Stimulated activated CD4-positive, alpha-beta T cell treated with anti-CD3 and anti-CD28 coated beads, Interleukin-1b, Interleukin-23, amount 100 ng/mL, for 1 hour (primary cell): ENCODE measurements at places on chromosomes 6 and 20.
A peak's percentile ranks its signal among the peaks of the same experiment; 100 is the strongest.

GRCh38 chr20:1327827-1328679 lies 886 bp downstream of the SDCBP2 start:
- DNase-seq, result no peak

GRCh38 chr20:38092915-38093314 lies 59.4 kb downstream of the RPRD1B start:
- DNase-seq, result no peak

DNA sequence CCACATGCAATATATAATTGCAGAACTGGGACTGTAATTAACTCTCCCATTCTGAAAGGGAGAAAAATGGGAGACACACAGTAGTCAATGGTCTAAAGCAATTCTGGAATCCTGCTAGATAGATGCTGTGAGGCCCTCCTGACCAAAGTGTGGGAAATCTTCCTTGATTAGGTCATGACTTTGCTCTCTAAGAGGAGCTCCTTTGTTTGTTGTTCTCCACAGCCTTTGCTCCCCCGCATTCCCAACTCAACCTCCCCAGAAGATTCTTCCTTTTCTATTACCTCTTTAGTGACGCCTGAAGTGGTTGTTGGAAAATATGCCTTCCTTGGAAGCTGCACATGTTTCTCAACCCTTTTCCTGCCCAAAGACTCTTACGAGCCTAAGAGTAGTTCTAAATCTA lies 28.8 kb upstream of the LIN28B start:
- no peak for DNase-seq

GRCh38 chr20:12203981-12204380 lies 286.3 kb downstream of the BTBD3 start:
- no peak for DNase-seq

- DNase-seq, result no peak
Observed at GRCh38 chr6:5335020-5335419, 73.7 kb downstream of the FARS2 start.

DNA sequence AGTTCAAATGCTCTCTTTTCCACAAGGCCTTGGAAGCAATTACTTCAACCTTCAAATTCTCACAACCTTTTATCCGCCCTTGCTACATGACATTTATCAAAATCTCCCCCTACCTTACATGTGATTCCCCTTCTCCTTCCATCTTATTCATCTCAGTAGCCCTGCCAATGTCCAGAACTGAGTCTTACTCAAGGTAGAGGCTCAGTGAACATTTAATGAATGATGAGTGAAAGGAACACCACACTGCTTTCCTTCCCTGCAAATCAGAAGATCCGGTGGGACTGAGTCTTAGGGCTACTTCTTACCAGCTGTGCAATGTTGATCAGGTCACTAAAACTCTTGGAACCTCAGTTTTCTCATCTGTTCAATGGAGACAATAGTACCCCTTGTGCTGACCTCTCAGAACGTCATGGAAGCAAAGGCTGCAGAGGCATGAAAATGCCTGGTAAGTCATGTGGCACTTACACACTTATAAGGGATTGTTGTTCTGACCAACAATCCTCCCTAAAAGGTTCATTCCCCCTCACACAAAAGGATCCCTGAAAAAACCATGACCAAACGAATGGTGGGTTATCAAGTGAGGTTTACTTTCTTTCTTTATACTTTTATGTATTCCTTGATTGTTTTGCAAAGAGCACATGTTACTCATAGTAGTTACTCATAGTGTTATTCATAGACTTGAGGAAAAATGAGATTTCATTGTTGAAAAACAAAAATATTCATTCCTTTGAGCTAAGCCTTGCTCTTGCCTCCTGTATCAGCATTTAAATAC lies 6.5 kb downstream of the MDGA1 start:
- DNase-seq, result no peak

DNA sequence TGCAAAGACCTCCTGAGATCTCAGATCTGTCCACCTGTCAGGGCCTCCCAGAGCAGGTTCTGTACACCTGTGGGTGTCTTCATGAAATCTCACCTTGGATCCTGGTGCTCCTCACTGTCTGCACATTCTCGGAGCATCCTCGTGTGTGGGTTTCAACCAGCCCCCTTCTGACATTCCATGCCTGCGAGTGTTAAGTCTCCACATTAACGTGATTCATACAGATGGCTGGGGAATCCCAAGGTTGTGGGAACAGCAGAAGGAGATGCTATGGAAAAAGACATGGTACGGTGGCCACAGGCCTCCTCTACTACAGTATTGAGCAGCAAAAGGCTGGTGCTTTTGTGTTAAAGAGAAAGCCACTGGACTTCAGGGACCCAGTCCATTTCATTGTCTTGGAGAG lies 556.5 kb downstream of the DHX35 start:
- no peak for DNase-seq

DNA sequence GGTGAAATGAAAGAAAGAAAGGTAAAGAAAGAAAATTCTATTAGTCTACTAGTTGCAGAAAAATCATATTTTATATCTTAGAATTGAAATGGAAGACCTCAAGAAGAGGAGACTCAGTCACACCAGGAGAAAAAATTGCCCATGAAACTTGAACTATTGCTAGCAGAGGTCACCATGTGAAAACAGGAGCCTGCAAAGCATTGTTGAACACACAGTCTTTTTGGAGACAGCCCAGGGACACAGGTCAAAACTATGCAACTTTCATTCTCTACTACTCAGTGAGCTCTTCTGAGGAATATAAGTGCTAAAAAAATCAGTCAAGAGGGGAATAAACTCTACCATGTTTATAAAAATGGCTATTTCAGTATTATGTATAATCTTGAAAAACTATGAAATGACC lies 89.8 kb upstream of the TENT5A start:
- DNase-seq, result no peak

DNA sequence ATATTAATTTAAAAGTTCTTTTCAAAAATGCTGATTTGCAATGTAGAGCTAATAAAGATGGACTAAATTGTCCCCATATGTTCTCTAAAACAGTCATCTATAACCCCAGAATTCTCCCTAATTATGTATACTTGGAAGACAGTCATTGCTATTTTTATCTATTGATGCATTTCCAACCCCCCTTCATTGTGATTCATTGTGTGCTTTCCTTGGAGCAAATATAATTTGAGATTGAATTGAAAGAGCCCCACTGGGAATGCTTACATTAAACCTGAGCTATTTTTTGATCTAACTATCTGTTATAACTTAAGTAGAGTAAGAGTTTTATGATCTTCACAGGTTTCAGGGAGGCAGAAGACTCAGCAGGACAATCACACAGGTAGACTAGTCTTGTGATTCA lies 73.7 kb upstream of the PTCHD4 start:
- DNase-seq, result no peak

DNA sequence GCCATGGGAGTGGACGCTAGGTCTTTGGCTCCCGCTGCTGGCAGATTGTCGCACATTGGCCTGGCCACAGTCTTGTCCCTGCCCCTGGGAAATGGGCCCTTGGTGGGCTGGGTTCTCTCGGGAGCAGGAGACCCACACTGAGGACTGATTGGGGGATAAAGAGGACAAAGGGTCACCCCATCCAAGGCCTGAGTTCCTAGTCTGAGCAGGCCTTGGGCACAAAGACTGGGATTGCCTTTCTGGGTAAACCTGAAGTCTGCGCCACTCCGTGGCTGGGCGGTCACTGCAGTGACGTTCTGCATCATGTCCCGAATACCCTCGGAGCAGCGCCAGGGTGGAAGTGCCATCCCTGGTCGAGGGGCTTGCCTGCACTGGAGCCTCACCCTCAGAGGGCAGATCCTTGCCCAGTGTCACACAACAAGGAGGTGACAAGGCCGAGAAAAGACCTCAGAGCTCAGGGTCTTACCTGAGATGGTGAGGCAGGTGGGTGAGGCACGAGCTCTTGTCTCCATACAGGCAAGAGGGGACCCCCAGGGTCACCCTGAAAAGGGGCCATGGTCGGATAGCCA lies 36.1 kb upstream of the ZBP1 start:
- no peak for DNase-seq

- no peak for DNase-seq
Observed at GRCh38 chr20:50230184-50230583, 39.6 kb downstream of the CEBPB start.

DNA sequence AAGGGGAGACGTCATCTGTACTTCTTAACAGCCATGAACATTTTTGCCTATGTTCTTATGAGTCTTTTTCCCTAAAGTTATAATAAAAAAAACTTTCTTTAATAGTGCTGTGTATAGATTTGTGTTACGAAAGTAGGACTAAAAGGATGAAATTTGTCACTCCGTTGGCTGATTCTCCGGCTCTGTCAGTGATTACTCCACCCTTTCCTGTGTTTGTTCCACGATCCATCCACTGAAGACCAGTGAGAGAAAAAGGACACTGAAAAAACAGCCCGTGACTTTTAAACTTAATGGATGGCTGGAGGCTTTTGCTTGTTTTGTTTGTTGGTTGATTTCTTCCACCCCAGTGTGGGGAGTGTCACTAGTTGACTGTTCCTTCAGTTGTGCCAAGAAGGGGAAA lies 232.0 kb upstream of the NOX3 start:
- DNase-seq, result no peak

DNA sequence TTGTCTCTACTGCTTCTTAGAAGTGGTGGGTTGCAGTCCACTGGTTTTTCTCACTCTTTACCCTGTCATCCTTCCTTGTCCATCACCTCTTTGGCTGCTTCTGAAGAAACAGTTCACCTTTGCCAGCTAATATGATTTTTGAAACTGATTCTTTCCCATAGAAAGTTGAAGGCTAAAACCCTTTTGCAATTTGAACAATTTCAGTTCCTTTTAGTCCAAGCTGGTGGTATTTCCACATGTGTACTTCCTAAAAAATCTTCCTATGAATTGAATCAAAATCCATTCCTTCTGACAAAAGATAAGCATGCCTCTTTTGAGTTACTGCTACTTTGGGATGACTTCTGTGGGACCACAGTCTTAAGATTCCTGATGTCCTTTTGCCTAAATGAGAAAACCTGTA lies 210.0 kb upstream of the MAN1A1 start:
- no peak for DNase-seq

GRCh38 chr6:151095538-151096254 lies 144.1 kb upstream of the AKAP12 start:
- DNase-seq, result no peak

GRCh38 chr6:107641071-107641470 lies 151.2 kb downstream of the SOBP start:
- no peak for DNase-seq

DNA sequence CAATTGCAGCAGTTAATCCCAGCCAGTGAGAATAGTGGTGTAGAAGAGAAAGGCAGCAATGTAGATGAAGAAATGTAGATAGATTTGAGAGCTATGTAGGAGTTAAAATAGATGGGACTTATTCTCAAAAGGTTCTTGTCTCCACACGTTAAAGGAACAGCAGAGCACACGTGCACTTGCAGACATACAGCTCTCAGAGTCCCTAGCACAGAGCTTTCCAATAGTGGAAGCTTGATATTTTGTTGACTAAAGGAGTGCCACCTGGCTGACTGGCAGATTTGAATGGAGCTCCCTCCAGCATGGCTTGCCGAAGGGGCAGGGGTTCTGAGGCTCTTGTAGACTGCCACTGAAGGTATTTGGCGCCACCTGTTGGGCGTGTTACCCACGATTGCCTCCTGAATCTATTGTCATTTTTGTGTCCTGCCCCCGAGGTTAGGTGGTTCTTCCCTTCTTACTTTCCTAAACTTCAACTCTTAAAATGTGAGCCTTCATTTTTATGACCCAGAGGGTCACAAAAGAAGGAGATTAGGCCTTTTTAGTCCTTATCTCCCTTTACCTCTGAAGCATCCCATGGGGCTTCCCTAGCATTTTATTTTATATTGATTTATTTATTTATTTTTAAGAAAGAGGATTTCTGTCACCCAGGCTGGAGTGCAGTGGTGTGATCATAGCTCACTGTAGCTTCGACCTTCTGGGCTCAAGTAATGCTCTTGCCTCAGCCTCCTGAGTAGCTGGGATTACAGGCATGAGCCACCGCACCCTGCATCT lies 16.4 kb downstream of the BRD2 start:
- peak; percentile 84 for DNase-seq

- DNase-seq, result no peak
Observed at GRCh38 chr6:29456971-29457370, at the start of the genes OR11A1 and OR2H1. Gene OR11A1 (minus strand): TSS chr6:29457071. CDS start chr6:29427641, 29,430 bp downstream. Gene OR2H1 (plus strand): TSS chr6:29457155. CDS start chr6:29461770, 4,615 bp downstream.

- DNase-seq, result no peak
Observed at GRCh38 chr6:80548532-80548931, 442.1 kb downstream of the BCKDHB start.

DNA sequence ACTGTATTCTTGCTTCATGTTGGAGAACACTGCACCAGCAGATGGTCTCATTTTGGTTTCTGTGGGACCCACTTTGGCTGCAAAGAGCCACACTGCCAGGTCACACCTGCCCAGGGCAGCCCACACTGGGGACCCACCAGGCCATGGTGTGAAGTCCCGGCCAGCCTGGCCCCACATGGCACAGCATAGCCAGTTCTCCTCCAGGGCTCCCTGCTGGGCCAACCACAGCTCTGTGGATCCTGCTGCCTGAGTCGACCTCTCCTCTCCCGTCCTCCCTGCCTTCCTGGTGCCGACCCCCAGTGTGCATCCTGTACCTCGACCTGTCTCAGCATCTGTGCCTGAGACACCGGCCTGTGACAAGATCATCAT lies 3.0 kb downstream of the ARFRP1 start:
- DNase-seq, result no peak

GRCh38 chr20:50366270-50367103 lies 143.7 kb upstream of the PTPN1 start:
- no peak for DNase-seq

DNA sequence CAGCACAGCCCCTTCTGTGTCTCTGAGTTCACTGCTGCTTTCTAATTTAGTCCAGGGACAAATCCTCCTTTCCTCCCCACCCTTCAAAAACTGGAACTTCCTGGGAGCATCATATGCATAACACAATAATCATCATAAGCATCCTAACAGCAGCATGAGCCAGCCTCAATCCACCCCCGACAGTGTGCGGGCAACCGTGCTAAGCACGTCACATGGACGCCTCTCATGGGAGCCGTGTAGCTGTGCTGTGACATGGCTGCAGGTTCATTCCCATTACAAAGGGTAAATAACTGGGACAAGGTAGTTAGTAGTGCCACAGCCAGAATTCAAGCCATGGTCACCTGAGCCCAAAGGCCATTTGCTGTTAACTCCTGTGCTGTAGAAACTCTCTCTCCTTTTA lies 24.5 kb upstream of the ULBP3 start:
- DNase-seq, result no peak

GRCh38 chr6:19443411-19443810 lies 393.8 kb upstream of the ID4 start:
- no peak for DNase-seq

DNA sequence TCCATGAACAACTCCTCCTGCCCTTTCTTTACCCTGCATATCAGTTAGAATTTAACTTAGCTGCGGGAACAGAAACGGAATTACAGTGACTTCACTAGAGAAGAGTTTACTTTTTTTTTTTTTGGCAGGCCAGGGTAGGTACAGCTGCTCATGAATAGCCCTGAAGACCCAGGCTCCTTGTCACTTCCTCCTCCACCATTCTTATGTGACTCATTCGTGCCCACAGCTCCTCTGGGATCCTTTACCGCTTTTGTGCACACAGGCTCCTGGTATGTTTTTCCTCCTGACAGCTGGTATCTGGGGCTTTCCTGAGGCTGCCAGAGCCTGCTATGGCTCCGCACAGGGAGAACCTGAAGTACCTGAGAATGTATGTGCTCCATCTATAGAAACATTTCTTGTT lies 3.9 kb upstream of the KCNS1 start:
- DNase-seq, result no peak

GRCh38 chr6:14499841-14500240 lies 382.3 kb downstream of the CD83 start:
- DNase-seq, result no peak

- DNase-seq, result no peak
Observed at GRCh38 chr20:31440012-31440659, at the start of gene DEFB123. Gene DEFB123 (plus strand): TSS chr20:31440632. CDS start chr20:31440699, 67 bp downstream.

- no peak for DNase-seq
Observed at GRCh38 chr6:95802978-95803377, 212.8 kb upstream of the FUT9 start.
